ENCODE measurements at places on chromosomes 12 and 14. TPM values are rescaled to one million over a fixed set of nuclear protein-coding genes. Genes with fewer than 3 reads are reported as not detected.

Gene PRKD1
- 0.16 TPM for total RNA-seq

GRCh38 chr14:35385042-35385839 lies 19.3 kb downstream of the NFKBIA start:
- peak; percentile 59 for DNase-seq

- no peak for DNase-seq
Measured at GRCh38 chr14:67746927-67747326, 45.2 kb downstream of the RDH12 start.

GRCh38 chr12:14357486-14357885 lies 8.0 kb upstream of the ATF7IP start:
- no peak for DNase-seq

Gene SAMD15
- total RNA-seq = 0.11 TPM

DNA sequence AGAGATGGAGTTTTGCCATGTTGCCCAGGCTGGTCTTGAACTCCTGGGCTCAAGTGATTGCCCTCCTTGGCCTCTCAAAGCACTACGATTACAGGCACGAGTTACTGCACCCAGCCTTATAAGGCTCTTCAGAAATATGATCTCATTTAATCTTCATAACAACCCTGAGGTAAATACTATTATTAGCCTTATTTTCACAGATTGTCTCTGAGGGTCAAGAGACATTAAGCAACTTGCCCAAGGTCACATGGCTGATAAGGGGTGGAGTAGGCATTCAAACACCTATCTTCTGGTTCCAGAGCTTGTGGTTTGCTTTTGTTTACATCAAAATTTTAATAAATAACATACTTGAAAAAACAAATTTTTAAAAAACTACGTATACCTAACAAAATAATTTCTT lies 5.1 kb downstream of the PRKAG1 start:
- no peak for DNase-seq

- DNase-seq = no peak
Measured at GRCh38 chr14:63088865-63089264, 43.6 kb upstream of the KCNH5 start.

Gene CIT
- total RNA-seq = 37.3 TPM

GRCh38 chr12:10612110-10612509 lies 1.3 kb downstream of the MAGOHB start:
- DNase-seq = no peak

DNA sequence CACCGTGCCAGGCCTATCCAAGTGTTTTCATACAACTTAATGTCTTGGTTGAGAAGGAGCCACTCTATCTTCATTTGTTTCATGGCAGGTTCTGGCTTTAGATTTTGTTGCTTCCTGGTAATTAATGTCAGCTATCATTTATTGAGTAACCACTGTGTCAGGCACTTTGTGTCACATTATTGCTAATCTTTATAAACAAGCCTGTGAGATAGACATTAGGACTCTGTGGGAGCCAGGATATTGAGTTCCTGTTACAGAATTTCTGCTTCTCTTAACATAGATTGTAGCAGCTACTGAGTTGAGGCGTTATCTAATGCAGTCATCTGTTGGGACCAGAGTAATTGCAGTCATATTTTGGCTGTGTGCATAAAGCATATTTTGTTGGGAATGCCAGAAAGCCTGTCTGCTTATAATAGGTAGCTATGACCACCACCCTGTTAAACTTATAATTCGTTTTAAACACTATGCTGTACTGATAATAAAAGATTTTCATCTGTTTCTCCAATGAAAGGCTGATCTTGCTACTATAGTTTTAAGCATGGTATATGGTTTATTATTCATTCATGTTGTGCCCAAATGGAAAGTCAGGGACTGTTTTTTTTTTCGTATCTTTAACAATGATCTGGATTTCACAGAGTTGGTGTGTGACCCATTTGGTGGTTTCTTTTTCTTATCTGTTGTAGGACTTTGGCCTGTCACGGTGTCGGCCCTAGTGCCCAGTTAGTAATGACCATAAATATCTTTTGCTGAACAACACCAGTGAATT lies 432.6 kb downstream of the PCNX1 start:
- DNase-seq = peak; percentile 30

- DNase-seq = no peak
Measured at GRCh38 chr14:55718551-55718950, 138.5 kb downstream of the KTN1 start.

- DNase-seq = no peak
Measured at GRCh38 chr14:55128386-55129085, 516 bp upstream of the LGALS3 start.

Gene B4GALNT3
- 0.07 TPM for total RNA-seq
